ENCODE measurements at places on chromosomes 1 and 21. TPM values are rescaled to one million over a fixed set of nuclear protein-coding genes. Genes with fewer than 3 reads are reported as not detected.

The SPATA45 gene
- 1.3 TPM for total RNA-seq

The CGN gene
- 0.95 TPM for total RNA-seq

The MRPS14 gene
- total RNA-seq: 22.1 TPM

The SDHC gene
- total RNA-seq: 128 TPM

The CD46 gene
- 96.4 TPM for total RNA-seq

The LIPI gene
- not detected for total RNA-seq

The RGS16 gene
- total RNA-seq: 0.56 TPM

The WLS gene
- total RNA-seq: 207 TPM

The ATPAF1 gene
- 33.2 TPM for total RNA-seq

The ADGRB2 gene
- 11.9 TPM for total RNA-seq

The FAAH gene
- 15.0 TPM for total RNA-seq

The TRNP1 gene
- total RNA-seq: 56.5 TPM

The CCDC185 gene
- total RNA-seq: not detected

The CAMK2N1 gene
- total RNA-seq: 13.2 TPM

The CCDC181 gene
- total RNA-seq: 0.90 TPM

The UMODL1 gene
- total RNA-seq: not detected

The IFNAR2 gene
- 16.5 TPM for total RNA-seq

The PPIAL4G gene
- not detected for total RNA-seq
